Activated T-cell treated with anti-CD3 and anti-CD28 coated beads, Interleukin-2, amount 50 U/mL, for 4 hours (primary cell): ENCODE measurements at places on chromosomes 5 and 9. TPM values are rescaled to one million over a fixed set of nuclear protein-coding genes. Genes with fewer than 3 reads are reported as not detected.

GRCh38 chr9:85142496-85142911 is 473.0 kb downstream of the NTRK2 start:
- no peak for DNase-seq

DNA sequence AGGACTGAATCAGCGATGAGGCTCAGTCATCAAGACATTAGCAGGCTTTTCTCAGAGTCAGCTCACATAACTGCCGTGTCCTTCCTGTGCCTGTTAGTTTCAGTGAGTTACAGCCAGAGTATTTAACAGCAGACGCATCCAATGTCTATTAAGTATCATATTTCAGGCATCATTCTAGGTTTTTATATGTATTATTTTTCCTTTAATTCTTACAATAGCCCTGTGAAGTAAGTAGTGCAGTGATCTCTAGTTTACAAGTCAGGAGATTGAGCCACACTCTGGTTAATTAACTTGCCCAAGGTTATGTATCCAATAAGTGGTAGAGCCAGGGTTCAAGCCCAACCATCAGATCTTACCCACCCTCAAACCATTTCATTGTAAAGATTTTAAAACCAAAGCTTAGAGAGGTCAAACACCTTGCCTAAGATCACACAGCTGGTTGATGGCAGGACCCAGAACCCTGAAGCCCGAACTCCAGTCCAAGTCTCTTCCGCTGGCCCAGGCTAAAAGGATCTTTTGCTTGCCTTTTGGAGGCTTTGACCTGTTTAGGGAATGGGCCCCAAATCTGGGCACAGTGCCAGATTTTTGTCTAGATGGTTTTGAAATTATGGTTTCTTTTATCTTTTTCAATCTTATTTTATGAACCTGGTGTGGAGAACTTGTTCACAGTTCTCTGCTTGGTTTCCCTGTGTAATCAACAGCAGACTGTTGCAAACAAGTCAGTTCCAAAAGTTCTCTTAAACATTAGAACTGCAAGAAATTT is 261.2 kb upstream of the CLINT1 start:
- DNase-seq: no peak

- no peak for DNase-seq
Measured at GRCh38 chr9:125755340-125755739, 8.2 kb downstream of the PBX3 start.

- no peak for DNase-seq
Measured at GRCh38 chr5:42366051-42366450, 57.2 kb upstream of the GHR start.

GRCh38 chr5:119131530-119132304 is 60.8 kb downstream of the DMXL1 start:
- DNase-seq: no peak

The CCNI2 gene
- 7.4 TPM for total RNA-seq
